ENCODE measurements at places on chromosomes 13 and 19. TPM values are rescaled to one million over a fixed set of nuclear protein-coding genes. Genes with fewer than 3 reads are reported as not detected.

ATP12A gene
- 0.21 TPM for total RNA-seq

DLL3 gene
- total RNA-seq, result not detected

FBL gene
- 194 TPM for total RNA-seq

CRX gene
- total RNA-seq, result not detected

TBC1D4 gene
- 37.4 TPM for total RNA-seq

CNN1 gene
- total RNA-seq, result 53.1 TPM

ADPRHL1 gene
- 130 TPM for total RNA-seq
